Occipital lobe (tissue), 3 donors: ENCODE measurements at places on chromosomes 11 and 22. TPM values are rescaled to one million over a fixed set of nuclear protein-coding genes. Genes with fewer than 3 reads are reported as not detected.

The TXNRD2 gene
- 8.0 TPM for total RNA-seq

The TSSK2 gene
- not detected for total RNA-seq

- no peak for DNase-seq
Observed at GRCh38 chr11:16781936-16782919, 43.8 kb downstream of the C11orf58 start.

DNA sequence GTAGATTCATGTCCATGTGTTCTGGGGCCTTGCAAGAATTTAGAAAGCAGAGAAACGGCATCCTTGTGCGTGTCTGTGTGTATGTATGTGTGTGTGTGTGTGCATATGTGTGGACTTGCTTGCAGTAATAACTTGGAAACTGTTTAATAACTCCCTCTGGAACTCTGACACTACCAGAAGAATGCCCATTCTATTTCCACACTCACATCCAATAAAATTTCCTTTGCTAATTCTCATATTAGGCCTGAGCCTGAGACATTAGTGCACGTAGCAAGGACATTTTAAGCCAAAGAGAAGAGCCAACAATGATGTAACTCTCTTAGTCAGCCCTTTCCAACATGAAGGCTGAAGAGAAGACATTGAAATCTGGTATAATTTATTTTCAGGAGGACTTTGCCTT is 3.2 kb downstream of the OR4D6 start:
- no peak for DNase-seq

- DNase-seq: peak; percentile 85
Observed at GRCh38 chr22:50276143-50276542, 6.0 kb upstream of the MAPK11 start.

DNA sequence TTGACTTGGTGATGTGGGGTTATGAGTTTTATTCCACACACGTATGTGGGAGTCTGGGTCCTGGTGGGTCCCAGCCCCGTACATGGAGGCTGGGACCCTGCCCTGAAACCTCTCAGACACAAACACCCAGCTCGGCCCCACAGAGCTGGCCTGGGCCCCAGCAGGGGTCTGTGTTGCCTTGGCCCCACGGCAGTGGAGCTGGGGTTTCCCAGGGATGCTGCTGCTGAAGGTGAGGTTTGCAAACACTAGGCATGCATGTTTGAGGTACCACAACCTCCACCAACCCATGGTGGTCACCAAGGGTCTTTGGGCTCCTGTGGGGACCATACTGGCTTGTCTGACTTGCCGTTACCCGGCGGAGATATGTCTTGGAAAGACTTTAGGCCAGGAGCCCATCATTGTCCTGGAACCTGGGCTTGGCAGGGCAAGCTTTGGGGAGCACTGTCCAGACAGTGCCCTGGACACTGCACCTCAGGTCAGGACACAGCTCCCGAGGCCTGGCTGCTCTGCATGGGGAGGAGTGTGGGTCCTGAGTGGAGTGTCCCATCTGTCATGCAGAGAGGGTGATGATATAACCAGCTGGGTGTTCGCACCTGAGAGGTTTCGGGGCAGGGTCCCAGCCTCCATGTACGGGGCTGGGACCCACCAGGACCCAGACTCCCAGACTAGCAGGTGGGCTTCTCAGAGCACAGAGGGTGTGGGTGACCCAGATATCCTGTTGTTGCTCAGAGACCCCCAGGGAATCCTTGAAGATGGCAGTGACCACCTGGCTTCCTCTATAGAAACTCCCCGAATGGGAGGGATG is 63.3 kb downstream of the KCNQ1 start:
- DNase-seq: no peak
